Activated T-cell treated with anti-CD3 and anti-CD28 coated beads for 48 hours (primary cell): ENCODE measurements at places on chromosomes 7 and 10.

DNA sequence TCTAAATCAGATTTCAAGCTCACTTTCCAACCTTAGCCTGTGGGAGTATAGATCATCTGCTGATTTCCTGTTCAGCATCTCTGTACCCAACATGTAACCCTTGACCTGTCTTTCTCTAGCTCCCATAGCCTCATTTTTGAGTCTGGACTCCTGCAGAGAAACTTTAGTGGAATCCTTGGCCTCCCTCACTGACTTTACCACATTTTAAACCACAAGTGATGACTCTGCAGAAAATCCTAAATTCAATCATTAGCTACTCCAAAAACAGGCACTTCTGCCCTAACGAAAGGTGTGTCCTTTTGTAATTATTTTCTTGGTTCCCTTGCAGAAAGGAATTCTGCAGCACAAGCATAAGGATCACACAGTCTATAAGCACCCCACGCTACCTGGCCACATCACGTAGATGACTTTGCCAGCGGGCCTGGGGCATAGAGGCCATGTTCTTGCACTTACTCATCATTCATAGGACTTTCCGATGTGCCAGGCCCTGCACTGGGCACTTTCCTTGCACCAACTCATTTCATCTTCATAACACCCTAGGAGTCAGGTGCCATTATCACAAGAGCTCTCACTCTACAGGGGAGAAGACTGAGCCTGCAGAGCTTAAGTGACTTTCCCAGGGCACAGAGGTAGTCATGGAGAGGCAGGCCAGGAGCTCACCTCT, 57.2 kb upstream of the OPALIN start:
- no peak for DNase-seq

- DNase-seq, result no peak
Measured at GRCh38 chr10:43749145-43749576, 100.5 kb upstream of the ZNF32 start.

GRCh38 chr7:95737828-95738505, 34.4 kb upstream of the DYNC1I1 start:
- no peak for DNase-seq

GRCh38 chr7:149002604-149003003, 25.7 kb downstream of the PDIA4 start:
- DNase-seq, result no peak

DNA sequence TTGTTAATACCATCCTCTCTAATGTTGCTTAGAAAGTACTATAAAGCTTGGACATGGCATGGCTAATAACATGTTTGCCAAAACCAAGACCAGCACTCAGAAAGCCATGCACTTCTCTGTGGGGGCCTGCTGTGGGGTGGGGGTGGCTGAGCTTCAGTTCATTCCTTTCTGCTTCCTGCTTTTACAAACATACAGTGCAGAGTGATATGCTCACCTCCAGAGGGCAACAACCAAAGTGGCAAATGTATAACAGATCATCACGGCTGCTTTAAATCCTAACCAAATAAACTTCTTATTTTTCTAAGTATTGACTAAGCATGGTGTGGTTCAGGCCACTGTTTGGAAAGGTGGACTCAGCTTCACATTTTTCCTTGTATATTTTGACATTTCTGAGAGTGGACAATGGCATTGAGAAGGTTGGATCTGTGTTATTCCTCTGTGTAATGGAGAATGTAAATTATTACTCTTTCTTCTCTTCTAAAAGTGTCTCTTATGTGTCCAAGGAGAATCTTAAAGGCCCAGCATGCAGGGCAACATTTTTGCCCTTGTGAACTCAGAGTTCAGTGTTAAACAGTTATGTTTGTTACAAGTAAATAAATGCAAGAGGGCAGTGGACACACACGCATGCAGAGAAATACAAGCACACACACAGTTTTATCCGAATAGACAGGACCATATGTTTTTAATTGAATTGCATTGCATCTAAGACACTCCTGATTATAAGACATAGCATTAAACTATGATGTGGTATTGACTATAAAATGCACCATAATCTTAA, 186.1 kb downstream of the HERPUD2 start:
- DNase-seq, result no peak

DNA sequence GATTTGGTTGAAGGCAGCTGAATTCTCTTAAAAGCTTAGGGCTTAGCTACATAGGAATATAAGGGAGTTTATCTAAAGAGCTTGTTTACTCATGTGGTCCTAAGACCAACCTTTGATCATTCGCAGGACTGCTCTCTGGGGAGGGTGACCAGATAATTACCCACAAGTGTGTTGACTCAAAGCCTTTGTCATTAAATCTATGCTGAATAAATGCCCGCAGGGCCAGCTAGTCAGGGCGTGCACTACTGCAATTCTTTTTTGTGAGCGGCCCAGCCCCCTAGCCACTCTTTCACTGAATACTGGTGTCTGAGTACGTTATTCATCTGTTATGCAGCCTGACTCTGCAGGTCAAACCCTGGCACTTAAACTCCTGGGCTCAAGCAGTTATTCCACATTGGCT, 69.6 kb downstream of the AKAP9 start:
- no peak for DNase-seq

DNA sequence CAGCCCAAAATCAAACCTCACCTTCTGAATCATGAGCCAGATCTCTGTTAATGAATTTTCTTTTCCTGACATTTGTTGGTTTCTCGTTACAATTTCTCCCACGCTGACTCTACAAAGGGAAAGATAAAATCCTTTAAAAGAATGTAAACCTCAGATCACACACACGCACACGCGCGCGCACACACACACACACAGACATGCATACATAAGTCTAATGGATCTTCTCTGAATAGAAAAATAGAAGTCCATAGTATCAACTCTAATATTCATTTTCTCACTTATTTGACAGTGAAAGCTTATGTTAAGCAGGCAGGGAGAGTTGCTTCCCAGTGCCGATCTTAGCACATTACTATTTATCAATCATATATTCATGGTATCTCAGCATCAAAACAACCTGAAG, 1.4 kb downstream of the ETV1 start:
- DNase-seq, result no peak

GRCh38 chr10:91614225-91614624, 18.6 kb downstream of the PPP1R3C start:
- DNase-seq, result no peak

DNA sequence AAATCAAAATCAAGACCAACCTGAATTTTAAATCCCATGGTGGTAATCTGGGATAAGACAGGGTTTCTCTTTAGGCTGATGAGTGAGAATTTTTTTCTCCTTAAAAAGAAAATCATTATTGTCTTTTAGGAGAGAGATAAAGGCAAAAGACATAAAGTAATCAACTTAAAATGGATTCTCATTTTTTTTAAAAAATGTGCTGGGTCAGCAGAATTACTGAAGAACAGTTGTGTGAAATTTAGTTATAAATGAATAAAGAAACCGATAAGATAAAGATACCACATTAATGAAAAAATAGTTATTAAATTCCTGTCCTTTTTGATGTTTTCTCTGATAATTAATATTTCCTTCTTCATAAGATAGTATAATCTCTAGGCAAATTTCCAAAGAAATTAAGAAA, 161.3 kb upstream of the YAE1 start:
- no peak for DNase-seq

- no peak for DNase-seq
Measured at GRCh38 chr7:103644319-103644718, 198.3 kb upstream of the SLC26A5 start.

- no peak for DNase-seq
Measured at GRCh38 chr10:4427532-4427931, 398.5 kb upstream of the AKR1E2 start.
